Left renal pelvis (tissue), 4 donors: ENCODE measurements at places on chromosomes 11 and 22. TPM values are rescaled to one million over a fixed set of nuclear protein-coding genes. Genes with fewer than 3 reads are reported as not detected.

- no peak for DNase-seq
Observed at GRCh38 chr11:44613153-44613552, 47.7 kb downstream of the CD82 start.

Gene NXPE1
- not detected for polyA plus RNA-seq

DNA sequence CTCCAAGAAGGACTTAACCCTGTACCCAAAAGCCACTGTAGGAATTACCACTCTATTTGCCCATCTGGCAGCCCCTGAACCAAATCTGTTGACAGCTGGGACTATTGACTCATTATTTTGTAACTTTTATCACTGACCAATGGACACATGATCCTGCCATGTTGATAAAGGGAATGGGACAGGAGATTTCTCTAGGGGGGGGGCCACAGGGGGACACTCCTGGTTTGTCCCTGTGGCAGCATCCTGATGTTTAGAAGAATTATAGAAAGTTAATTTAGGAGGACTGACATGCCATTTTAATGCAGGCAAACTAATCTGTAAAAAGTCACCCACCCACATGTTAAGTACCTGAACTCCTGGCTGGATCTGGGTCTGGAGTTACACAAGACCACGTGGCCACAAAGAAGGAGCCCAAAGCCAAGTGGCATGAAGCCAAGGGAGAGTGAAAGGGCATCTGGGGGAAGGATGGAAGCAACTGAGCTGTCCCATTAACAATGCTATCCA, 558.1 kb downstream of the ETS1 start:
- DNase-seq, result no peak

GRCh38 chr11:46345131-46345597, 2.1 kb upstream of the DGKZ start:
- no peak for DNase-seq
